Activated T-helper 9 cell treated with anti-CD3 and anti-CD28 coated beads, Interleukin-2, amount 50 U/mL, for 16 hours (primary cell): ENCODE measurements at places on chromosomes 5 and 9.

- DNase-seq: no peak
These were observed 151.0 kb upstream of the RFX3 start for GRCh38 chr9:3676766-3677165.

DNA sequence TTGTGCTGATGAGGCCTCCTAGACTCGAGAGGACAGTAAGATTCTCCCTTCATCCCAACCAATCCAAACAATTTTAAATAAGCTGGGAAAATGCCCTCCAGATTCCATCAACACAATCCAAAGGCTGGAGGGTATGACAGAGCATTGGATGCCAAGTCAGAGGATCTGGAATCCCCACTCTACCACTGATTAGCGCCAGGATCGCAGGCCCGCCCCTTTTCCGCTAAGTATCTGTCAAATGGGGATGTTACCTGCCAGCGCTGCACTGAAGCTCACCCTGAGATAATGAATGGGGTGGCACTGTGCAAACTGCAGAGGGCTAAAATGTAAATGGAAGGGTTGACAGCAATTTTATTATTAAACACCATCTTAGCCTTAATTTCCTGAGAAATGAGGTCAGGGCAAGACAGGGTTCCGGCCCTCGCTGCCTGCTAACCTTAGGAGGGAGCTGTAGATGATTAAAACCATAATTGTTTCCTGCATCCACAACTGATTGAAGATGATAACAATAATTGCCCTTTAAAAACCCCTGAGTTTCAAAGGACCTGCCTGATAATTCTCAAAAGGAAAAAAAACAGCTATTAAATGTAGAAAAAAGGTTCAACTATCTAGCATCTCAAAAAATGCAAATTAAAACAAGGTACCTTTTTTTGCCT, 31.6 kb upstream of the GABBR2 start:
- no peak for DNase-seq

DNA sequence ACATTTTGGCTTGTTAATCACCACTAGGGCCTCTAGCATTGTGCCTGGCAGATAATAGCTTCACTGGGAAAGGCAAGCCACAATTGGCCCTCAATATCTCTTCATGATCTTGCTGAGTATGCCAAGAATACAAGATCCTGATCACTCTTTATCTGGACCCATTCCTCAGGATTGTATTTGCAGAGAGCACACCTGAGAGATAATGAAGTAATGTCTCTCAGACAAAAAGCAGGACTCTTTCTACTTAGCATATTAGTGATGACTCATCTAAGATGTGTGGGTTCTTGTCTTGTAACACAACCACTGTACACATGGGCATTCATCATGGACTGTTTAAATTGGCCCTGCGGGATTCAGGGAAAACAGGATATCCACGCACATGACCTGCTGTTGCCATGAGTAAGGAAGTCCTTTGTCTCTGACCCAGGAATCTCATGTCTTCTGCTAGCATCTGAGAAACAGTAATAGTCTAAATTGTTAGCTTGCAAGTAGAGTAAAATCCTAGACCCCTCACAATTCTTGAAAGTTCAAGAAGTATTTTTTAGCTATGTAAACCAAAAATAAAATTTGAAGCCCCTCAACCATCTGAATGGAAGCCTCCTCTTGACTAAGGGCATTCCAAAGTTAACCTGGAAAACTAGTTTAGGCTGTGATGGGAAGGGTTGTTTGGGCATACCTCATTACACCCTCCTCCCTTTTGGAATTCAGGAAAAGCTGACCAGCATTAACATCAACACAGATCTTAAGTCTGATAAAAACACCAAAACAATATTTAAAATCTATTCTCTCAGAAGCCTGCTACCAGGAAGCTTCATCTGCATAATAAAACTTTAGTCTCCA, 28.0 kb upstream of the NFIL3 start:
- no peak for DNase-seq

DNA sequence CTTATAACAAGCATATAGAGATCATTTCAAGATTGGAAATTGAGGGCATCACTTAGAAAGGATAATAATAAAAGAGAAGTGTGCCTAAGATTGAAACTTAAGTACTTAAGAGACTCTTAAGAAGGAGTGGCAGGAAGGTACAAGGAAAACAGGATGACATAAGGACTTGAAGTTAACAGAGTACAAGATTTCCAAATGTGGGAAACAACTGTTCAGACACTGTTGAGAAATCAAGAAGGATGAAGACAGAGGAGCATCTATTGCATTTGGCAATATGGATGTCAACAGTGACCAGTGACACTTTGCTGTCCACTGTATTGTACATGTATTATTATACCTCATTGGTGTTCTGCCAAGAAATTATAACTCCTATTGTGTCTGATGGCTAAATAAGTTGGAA, 157.8 kb upstream of the PTGER4 start:
- DNase-seq: no peak

GRCh38 chr9:6619909-6620308, 25.6 kb downstream of the GLDC start:
- no peak for DNase-seq
